NAMALWA (cell line): ENCODE measurements at places on chromosomes 5 and 9.

DNA sequence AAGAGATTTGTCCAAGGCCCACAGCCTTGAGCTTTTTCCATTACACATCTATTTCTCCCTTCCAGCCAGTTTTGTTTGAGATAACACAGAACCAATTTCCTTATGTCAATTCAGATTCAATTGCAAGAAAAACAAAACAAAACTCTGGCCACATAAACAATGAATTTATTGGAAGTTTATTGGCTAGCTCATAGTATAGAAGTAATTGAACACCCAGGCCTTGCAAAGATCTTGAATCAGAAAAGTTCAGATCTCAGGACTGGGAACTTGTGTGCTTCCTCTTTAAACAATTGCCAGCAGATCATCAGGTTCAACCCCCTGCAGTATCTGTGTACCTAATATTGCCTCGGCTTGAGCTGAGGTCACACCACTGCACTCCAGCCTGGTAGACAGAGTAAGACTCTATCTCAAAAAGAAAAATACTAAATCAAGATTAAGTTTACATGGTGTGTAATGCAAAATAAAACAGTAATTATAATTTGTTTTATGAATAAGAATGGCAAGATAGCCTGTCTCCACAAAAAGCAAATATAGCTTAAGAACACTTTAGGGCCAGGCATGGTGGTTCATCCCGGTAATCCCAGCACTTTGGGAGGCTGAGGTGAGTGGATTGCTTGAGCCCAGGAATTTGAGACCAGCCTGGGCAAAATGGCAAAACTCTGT lies 4.1 kb upstream of the ZCCHC10 start:
- DNase-seq, result no peak

- DNase-seq, result no peak
Measured at GRCh38 chr9:106934442-106935238, 71.7 kb downstream of the ZNF462 start.

DNA sequence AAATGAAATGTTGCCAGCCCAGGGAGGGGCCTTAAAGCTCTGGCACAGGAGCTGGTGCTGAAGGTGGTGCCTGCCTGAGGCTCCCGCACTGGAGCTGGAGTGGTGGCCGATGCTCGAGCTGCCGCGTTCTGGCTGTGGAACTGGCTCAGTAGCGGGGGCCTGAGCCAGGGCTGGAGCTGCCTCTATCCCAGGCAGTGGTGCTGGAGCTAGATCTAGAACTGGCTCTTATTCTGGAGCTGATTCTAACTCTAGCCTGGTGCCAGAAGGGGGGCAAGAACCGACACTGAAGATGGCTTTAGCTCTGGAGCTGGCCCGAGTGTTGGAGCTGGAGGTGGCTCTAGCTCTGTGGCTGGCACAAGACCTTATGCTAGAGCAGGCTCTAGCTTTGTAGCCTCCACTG lies 19.2 kb downstream of the OBP2B start:
- DNase-seq, result no peak

GRCh38 chr5:151475388-151475787 lies 28.0 kb downstream of the SLC36A1 start:
- no peak for DNase-seq

DNA sequence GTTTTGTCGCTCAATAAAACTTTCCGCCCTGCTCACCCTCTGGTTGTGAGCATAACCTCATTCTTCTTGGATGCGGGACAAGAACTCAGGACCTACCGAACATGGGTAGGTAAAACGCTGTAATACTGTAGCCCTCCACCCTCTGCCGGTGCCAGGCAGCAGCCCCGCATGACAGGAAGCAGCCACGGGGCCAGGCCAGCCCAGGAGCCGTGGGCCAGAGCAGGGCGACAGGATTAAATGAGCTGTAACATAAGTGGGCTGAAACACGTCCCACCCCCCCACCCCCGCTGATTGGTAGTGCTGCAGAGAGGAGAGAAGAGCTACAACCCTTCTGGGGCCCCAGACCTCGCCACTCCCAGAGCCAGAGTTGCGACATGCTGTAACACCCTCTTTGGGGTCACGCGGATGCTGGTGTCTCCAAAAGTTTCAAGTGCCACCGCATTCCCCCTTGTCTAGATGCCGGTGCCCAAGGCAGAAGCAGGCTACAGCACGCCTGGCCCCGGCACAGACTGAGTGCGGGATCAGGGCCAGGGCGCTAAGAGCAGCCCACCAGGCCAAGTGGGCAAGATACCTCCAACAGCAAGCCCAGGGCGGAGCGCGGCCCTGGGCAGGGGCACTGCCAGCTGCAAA lies 81.8 kb downstream of the FBXW11 start:
- no peak for DNase-seq

- no peak for DNase-seq
Measured at GRCh38 chr5:142322747-142323479, 1.9 kb downstream of the SPRY4 start.

GRCh38 chr9:1284727-1285126 lies 234.6 kb downstream of the DMRT2 start:
- no peak for DNase-seq

- DNase-seq, result no peak
Measured at GRCh38 chr9:8845808-8846207, 1046.2 kb upstream of the DMAC1 start.

DNA sequence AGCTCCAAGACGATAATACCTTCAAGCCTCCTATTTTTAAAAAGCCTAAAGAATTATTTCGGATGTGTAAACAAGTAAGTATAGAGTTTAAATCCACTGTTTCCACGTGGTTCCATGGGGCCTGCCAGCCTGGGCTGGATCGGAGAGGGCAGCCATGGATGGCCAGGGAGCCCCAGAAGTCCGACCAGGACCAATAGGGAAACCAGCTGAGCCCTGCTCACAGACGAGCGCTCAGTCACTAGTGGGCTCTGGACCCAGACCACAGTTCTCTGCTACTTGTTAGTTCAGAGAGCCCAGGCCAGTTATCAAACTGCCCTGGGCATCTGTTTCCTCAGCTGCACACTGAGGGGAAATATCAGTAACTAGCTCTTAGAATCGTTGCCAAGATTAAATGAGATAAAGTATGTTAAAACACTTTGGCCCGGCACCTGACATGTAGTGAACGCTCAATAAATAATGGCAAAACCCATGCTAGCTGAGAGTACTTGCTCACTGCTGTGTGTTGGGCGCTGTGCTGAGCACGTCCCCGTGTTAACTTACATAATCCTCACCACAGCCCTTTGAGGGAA lies 124.8 kb downstream of the RGS3 start:
- no peak for DNase-seq

DNA sequence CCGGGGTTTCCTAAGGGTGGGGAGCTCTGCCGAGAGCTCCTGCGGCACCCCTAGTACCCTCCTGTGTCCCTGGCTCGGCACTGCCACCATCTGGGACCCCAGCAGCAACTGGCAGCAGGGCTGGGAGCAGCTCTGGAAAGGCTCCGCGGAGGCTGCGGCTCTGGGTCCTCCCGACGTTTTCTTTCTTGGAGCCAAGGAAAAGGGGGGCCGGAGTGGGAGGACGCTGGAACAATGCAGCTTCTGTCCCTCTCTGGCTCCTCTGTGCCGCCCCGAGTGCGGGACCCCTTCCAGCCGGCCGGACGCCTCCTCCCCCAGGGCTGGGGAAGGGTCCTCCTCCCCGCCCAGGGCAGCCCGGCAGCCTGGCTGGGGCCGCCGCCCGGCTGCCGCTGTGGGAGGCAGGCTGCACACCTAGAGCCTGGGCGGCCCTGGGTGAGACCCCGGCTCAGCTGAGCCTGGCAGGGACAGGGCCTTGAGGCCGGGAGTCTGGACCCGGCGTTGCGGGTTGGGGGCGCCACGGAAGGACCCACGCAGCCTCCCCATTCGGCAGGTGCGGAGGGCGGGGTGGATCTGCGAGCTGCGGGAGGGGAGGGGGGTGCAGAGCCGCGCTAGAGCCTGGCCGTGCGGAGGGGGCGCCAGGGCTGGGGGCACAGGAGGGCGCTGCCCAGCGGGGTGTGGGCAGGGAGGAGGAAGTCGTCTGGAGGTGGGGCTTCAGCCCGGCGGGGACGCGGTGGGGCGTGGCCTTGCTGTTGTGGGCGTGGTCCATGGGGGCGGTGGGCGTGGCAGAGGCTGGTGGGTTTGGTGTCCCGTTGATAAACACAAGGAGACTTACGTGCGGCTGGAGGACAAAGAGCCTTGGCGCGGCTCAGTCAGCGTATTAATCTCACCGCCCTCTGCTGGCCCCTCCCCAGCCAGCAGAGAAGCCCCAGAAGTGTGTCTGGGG lies 15.1 kb downstream of the GPSM1 start:
- DNase-seq, result peak; percentile 88

DNA sequence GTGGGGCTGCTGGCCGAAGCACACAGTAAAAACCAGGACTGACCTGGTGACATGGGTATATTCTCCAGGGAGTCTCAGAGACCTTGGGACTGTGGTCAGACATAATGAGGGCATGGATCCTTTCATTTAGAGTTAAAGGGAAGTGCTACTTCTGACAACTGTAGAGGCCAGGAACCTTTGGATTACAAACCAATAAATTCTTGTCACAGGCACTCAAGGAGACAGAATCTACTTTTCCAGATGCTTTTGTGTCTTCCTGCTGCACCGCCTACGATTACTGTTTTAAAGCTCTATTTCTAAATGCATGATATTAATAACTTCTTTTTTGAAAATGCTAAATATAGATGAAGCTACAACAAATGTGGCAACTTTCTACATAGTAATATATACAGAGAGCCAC lies 106.5 kb upstream of the LPAR1 start:
- no peak for DNase-seq

GRCh38 chr5:179160584-179160983 lies 100.4 kb downstream of the ZNF354C start:
- peak; percentile 28 for DNase-seq

DNA sequence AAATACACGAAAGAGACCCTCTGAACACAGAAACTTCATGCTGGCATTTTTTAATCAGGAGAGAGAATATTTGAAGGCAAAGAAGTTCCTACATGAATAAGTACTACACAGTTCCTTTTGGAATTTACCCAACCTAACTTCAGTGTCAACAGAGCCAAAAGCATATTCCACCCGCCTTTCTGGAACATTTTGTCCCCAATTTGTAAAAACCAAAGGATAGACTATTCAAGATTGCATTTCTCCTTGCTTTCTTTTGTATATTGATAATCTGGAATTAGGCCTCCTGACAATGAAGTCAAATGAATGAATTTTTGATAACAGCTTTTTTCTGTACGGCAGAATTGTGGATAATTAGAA lies 39.4 kb upstream of the TRAF1 start:
- no peak for DNase-seq

GRCh38 chr9:137278061-137278701 lies 655 bp downstream of the TOR4A start:
- DNase-seq, result peak; percentile 45

- DNase-seq, result no peak
Measured at GRCh38 chr9:114606068-114606467, 5.0 kb upstream of the TMEM268 start.

GRCh38 chr5:180128671-180129261 lies 57.2 kb upstream of the RNF130 start:
- DNase-seq, result no peak

GRCh38 chr5:154478752-154479159 lies 729 bp upstream of the HAND1 start:
- no peak for DNase-seq

- DNase-seq, result no peak
Measured at GRCh38 chr5:26883375-26883774, 155.0 kb downstream of the CDH9 start.

DNA sequence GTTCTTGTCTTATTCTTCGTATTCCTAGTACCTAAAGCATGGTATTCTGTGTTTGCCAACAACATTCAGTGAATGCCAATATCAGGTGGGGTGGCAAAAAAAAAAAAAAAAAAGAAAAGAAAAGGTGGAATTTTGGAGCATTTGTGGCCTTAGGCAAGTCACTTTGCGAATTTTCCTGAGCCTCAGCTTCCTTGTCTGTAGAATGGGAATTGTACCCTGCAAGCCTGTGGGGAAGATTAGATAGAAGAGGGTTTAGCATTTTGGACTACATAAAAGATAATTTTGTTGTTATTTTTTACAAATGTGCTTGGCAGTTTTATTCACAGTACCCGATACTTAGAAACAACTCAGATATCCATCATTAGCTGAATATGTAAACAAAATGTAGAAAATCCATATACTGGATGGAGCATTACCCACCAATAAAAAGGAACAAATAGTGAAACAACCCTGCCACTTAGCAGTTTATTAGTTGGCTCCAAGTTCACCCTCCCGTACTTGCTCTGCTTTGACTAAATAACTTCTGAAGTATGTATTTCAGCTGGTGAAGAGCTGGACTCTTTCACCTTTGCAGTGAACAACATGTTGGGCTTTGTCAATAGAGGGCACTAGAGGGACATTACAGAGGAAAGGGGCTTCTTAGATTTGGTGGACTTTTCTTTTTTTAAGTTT lies 13.6 kb downstream of the UBE2D2 start:
- DNase-seq, result peak; percentile 84

DNA sequence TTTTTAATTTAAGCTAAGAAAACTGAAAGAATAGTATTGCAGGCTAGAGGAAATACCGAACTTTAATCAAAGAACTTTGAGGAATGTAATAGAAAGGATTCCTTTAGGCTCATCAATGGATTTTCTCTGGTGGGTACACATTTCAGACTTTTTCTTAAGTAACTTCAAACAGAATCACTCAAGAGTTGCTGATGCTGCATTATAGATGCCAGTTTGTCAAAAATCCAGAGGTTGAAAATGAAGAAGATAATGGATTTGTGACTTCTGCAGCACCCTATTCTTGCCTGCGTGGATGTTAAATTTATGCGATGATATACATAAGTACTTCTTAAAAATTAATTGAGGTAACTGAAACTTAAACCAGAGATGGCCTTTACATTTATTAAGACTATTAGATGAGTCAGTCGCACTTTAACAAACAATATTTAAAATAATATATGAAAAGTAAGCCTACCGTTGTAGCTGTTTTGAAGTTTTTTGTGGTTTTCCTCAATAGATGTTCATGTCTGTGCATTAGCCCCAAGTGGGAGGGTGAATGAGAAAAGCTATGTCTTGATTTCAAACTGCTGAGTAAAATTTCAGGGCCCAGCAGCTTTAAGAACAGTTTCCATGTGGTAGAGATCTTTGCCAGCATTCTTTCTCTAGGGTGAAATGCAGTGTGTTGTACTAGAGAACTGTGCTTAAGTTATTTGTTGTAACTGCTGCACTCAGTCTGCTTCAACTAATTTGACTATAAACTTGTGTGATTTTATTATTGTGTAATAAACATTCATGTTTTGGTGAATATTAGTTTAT lies at the start of gene OGN:
TSS of gene OGN (minus strand) at position 537 of the 795 bp plus-strand sequence. CDS start 1,171 bp downstream, outside the sequence.
- DNase-seq, result no peak
